ENCODE measurements at places on chromosomes 12 and 14.

- no peak for DNase-seq
These were observed 34.8 kb upstream of the FRMD6 start for GRCh38 chr14:51616724-51617409.

GRCh38 chr12:44433659-44434058 lies 442.5 kb downstream of the NELL2 start:
- DNase-seq: no peak

DNA sequence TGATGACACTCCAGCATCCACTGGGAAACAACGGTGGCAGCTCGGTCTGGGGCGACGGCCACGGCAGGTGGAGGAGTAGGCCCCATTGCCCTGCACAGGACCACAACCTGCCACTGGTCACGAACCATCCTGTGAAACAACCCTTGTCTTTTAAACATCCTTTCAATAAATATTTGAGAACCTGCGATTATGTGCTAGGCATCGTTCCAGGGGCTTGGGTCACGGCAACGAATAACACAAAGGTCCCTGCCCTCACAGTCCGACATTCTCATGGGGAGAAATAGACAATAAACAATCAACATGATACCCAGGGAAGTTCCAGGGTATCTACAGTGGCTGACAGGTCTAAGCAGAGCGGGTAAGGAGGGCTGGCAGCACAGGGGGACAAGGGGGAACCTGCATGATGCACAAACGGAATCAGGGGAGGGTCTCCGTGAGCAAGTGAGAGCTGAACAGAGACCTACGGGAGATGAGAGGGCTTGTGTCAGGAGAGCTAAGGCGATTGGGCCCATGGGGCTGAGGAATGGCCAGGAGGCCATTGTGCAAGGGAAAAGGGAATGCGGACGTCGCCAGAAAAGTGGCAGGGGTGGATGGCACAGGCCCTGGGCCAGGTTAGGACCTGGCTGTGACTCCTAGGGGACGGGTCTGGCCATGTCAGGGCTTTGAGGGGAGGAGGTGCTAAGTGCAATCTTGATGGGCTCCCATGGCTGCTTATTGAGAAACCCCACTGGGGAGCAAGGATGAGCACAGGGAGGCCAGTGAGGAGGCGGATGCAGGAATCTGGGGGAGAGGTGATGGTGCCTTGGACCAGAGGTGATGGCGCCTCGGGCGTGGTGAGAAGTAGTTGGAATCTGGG lies 9.7 kb downstream of the SCARB1 start:
- DNase-seq: no peak

GRCh38 chr14:67510121-67510520 lies 21.6 kb upstream of the TMEM229B start:
- DNase-seq: no peak

DNA sequence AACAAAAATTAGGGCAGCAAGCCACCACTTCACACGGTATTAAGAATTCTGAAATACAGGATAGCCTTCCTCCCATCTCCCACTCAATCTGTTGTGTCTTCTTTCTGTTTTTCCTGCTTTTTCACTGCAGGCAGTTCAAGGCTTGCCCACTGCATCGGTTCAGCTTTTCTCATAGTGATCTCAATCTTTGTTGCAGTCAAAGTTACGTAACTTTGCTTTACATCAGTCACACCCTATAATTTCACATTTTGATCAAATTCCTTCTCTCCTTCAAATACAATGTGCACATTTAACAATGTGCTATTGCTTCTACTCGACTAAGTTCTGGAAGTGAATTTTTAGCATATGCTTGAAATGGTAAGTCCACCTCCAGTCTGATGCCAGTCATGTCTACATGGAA lies 217.6 kb downstream of the EFCAB11 start:
- no peak for DNase-seq

- no peak for DNase-seq
These were observed 114.8 kb upstream of the FLRT2 start for GRCh38 chr14:85415015-85415712.

All from DMS 273 treated with DMSO at 0.1 percent for 48 hours (cell line).